ENCODE measurements at places on chromosomes 7 and 10.

GRCh38 chr7:24834128-24834798 is 77.0 kb upstream of the GSDME start:
- DNase-seq = no peak

GRCh38 chr7:12769444-12769843 is 82.0 kb downstream of the ARL4A start:
- DNase-seq = no peak

- no peak for DNase-seq
Measured at GRCh38 chr7:91681718-91682117, 198.8 kb downstream of the MTERF1 start.

- no peak for DNase-seq
Measured at GRCh38 chr10:1149793-1150637, 93.8 kb downstream of the WDR37 start.

GRCh38 chr10:115762029-115762428 is 511.0 kb downstream of the GFRA1 start:
- no peak for DNase-seq

DNA sequence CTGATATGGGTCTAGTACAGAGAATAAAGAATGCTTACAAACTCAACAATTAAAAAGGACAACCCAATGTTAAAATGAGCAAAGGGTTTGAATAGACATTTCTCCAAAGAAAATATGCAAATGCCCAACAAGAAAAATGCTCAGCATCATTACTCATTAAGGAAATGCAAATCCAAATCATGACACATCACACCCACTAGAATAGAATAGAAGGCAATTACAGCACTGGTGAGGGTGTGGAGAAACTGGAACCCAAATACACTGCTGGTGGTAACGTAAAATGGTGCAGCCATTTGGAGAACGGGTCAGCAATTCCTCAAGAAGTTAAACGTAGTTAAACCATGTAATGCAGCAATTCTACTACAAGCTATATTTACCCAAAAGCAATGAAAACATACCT is 53.8 kb downstream of the KDM7A start:
- no peak for DNase-seq

DNA sequence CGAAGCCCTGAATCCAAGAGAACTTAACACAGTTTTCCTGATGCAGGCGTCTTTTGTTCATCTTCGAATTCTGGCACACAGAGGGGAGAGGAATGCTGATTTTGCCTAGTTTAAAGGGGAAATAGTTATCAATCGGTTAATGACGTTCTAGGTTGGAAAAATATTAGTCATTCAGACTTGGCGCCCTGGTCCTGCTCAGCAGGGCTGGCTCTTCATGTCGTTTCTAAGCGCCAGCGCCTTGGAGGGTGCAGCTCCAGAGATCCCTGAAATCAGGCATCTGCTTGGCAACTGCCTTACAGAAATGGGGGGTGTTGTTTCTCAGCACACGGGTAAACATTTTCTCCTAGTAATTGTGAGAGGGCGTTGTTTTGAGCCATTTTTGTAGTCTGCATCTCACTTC is 1.3 kb upstream of the PRTFDC1 start:
- DNase-seq = no peak

- no peak for DNase-seq
Measured at GRCh38 chr7:149252378-149252777, 9.6 kb upstream of the ZNF783 start.

DNA sequence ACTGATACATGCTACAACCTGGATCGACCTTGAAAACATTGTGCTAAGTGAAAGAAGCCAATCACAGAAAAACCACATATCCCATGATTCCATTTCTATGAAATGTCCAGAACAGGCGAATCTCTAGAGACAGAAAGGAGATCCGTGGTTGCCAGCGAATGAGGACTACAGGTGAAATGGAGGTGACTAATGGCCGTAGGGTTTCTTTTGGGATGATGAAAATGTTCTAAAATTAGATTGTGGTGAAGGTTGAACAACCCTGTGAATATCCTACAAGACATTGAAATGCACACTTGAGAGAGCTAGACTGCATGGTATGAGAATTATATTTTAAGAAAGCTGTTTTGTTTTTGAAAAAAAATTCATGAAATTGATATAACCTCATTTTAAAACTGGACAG is 188.5 kb upstream of the PLXNA4 start:
- no peak for DNase-seq

DNA sequence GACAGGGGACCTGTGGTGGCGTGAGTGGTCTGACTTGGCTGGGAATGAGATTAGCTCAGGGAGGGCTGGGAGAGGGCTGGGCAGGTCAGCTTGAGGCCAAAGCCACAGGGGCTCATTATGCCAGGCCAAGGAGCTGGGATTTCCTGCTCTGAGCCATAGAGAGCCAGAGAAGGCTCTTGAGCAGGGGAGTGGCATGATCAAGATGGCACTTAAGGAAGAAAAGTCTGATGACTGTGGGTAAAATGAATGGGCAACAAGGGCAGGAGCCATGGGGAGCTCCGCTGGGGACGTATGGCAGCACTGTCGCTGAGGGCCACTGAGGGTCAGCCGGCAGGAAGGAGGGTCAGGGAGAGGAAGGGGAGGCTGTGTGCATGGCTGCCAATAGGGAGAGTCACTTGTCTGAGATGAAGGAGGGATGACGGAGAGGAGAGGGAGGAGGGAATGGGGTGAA is 5.8 kb downstream of the ANTXRL start:
- DNase-seq = no peak

DNA sequence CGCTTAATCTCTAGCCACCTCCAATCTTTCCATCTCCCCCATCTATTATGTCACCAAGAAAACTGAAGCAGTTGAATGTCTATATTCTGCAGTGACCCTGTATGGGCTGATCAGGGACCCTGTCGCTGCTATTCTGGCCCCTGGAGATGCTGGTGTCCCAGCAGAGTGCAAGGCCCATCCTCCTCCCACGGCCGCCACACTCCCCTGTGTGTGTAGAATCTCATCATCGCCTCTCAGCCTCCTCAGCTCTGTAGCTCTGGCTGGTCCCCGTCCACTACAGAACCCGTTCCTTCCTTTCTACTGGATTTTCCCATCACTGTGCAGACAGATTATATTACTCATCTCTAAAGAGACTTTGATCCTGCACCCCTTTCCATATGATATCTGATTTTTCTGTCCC is 235.8 kb upstream of the PFKP start:
- DNase-seq = no peak

DNA sequence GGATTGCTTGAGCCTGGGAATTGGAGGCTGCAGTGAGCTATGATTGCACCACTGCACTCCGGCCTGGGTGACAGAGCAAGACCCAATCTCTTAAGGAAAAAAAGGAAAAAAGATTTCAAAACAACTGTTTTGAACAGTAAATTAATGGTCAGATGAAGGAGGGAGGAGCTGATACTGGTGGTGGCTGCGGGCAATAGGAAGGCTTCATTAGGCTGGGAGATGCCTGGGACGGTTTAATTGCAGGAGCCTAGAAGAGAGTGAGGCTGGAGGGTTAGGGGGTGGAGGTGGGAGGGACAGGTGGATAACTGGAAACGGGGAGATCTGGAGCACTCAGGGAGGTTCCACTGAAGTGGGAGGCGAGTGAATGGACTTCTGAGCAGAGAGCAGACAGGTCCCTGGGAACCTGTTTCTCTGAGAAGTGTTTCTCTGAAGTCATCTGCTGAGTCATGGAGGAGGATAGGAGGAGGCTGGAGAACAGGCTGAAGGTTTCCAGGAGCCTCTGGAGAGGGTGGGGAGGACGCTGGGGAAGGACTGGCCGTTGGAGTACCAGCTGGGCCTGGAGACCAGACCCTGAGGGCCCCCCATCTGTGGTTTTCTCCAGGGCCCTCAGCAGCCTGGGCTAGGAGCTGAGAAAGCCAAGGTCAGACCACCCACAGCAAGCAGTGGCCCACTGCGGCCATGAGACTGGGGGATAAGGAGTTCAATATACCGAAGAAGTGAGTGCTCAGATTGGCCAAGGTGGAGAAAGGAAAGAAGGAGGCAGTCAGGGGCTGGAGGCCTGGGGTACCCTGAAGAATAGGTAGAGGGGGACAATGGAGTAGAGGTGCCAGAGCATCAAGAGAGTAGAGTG is 14.4 kb upstream of the YWHAG start:
- no peak for DNase-seq

DNA sequence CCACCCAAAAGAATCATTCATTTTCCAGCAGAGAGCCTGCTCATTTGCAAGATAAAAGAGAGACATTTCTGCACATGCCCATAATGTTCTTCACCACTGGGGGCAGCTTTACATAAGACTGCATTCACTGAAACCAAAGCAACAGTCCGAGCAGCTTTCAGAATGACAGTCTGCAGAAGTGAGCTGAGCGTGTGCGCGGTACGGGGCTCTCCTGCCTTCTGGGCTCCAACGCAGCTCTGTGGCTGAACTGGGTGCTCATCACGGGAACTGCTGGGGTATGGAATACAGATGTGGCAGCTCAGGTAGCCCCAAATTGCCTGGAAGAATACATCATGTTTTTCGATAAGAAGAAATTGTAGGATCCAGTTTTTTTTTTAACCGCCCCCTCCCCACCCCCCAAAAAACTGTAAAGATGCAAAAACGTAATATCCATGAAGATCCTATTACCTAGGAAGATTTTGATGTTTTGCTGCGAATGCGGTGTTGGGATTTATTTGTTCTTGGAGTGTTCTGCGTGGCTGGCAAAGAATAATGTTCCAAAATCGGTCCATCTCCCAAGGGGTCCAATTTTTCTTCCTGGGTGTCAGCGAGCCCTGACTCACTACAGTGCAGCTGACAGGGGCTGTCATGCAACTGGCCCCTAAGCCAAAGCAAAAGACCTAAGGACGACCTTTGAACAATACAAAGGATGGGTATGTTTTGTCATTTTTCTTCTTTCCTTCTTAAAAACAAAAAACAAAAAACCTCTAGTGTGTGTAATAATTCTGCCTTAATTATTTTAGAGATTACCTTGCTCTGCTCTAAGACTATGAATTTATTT is at the start of gene LRRTM3:
TSS of gene LRRTM3 (plus strand) at position 141 of the 820 bp plus-strand sequence.
- peak; percentile 83 for DNase-seq

GRCh38 chr10:47378183-47378510 is 5.9 kb downstream of the ZNF488 start:
- DNase-seq = no peak

DNA sequence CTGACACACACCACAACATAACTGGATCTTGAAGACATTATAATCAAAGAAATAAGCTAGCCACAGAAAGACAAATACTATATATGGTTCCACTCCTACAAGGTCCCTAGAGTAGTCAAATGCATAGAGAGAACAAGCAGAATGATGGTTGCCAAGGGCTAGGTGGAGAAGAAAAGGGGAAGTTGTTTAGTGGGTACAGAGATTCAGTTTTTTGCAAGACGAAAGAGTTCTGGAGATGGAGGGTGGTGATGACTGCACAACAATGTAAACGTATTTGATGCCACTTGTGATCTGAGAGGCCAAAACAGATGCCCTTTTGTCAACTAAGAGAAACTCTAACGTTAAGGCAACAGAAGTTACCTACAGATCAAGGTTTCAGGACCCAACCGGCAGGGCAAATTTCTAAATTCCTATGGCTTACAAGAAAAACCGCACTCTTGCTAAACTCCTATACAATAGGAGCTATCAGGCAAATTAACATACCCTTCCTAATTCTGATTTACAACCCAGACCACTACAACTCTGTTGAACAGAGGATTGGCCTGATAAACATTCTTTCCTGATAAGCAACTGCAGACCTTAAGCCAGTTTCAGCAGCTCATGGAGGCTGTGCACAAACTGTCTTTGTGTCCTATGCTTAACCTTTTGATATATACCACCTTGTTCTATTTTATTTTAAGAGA is 69.0 kb downstream of the FAM107B start:
- no peak for DNase-seq

DNA sequence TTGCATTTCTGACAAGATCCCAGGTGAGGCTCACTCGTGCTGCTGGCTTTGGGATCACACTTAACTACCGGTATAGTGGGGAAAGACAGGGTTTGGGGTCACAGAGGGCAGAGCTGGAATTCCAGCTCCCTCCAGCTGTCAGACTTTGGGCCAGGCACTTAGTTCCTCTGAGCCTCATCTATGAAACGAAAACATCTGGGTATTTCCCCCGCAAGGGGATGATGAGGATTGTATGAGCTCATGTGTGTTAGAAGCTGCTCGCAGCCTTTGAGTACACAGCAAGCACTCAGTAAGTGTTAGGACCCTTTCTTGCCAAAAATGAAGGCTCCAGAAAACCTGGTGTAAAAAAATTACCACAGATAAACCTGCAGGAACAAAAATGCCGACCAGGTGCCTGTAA is 66.1 kb downstream of the PRPF18 start:
- no peak for DNase-seq

DNA sequence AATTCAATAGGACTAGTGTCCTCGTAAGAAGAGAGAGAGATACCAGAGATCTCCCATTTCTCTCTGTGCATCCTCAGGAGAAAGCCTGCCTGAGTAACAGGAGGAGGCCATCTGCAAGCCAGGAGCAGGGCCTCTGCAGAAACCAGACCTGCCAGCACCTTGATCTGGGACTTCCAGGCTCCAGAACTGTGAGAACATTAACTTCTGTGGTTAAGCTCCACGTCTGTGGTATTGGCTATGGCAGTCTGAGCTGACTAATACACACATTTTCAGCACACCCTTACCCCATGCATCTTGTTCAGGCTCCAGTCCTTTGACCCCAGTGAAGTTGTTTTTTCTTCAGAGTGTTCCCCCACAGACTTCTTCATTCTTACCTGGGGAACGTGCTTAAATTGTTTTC is 3.1 kb upstream of the CRTAC1 start:
- no peak for DNase-seq

DNA sequence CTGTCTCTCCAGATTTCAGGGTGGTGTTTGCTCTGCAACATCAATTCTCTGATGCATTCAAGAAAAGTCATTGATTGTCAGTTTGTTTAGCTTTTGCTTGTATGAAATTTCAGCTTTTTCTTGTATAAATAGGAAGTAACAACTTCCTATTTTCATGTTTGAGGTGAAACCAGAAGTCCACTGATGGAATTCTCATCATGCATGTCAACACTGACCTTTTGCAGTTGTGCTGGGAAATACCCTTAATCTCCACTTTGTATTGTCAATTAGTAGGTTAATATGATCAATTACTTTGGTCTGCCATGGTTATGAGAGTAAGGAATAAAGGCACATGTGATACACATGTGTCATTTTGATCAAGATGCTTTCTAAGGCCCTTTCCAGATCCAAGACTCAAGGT is 208.8 kb upstream of the HPS1 start:
- DNase-seq = no peak

GRCh38 chr10:112792487-112793201 is 157.4 kb upstream of the TCF7L2 start:
- no peak for DNase-seq

DNA sequence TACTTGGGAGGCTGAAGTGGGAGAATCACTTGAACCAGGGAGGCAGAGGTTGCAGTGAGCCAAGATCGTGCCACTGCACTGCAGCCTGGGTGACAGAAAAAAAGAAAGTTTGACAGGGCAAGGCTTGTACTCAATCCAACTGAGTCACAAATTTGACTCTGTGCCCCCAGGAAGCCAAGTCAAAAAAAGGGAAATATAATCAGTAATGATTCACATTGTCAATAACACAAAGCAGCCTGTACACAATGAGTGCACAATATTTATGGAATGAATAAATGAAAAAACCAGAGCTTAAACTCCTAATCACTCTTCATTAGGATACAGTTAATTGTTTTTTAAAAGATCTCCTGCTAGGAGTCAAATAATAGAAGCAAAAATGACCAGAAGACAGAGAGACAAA is 6.4 kb downstream of the NAPEPLD start:
- DNase-seq = no peak

Data from MM.1S (cell line).